ENCODE measurements at places on chromosomes 2 and 18.

DNA sequence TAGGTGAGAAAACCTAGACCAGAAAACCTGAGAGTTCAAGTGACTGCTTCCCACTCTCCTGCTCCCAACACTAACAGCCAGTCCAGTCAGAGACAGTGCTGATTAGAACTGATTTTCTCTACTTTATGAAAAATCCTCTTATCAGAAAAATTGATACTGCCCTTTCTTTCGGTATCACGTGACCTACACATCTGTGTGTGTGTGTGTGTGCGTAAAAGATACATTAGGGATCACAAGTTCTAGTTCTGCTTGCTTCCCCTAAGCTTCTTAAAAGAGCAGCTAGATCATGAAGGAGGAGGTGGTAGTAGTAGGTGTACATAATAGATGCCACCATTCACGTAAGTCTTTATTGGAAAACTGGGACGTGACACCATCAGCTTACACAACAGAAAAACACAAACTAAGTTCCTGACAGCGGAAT, 1.5 kb downstream of the ARL5A start:
- no peak for DNase-seq

- no peak for DNase-seq
Observed at GRCh38 chr2:25957743-25958142, 24.6 kb downstream of the KIF3C start.

DNA sequence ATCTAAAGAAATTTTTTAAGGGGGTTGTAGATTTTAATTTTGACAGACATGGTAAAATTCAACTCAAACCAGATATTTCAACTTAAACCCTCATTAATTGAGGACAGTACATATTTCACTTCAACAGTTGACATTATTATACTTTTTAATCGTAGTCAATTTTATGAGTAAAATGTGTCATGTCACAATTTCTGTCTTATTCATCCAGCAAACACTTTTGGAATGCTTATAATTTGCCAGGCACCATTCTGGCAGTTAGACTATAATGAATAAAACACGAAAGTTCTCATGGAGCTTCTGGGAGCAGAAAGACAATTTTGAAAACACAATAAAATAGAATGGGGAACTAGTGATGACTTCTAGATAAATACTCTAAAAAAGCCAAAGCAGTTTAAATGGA, 1094.8 kb downstream of the SUCLG1 start:
- DNase-seq = no peak

DNA sequence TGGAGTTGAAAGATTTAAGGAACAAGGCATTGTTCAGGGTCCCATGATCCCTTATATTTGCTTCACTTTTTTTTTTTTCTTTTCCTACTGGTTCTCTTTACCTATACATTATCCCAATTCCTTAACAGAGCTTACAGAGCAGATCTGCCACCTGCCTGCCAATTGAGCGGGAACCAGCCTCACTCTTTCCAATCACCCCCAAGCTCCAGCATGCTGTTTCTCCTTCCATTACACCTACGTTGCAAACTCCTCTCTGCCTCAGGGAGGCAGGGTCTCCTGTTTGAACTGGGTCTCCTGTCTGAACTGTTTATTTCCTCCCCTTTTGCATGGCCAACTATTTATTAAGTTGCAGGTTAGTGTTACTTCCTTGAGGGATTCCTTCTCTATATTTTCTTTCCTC, 77.2 kb upstream of the SLC38A11 start:
- no peak for DNase-seq

- DNase-seq = no peak
Observed at GRCh38 chr18:26703170-26703930, 155.0 kb upstream of the KCTD1 start.

Measured in activated T-cell treated with anti-CD3 and anti-CD28 coated beads for 4 hours (primary cell).